Fibroblast of skin of right quadriceps (primary cell): ENCODE measurements at places on chromosomes 3 and 15.
A peak's percentile ranks its signal among the peaks of the same experiment; 100 is the strongest.

DNA sequence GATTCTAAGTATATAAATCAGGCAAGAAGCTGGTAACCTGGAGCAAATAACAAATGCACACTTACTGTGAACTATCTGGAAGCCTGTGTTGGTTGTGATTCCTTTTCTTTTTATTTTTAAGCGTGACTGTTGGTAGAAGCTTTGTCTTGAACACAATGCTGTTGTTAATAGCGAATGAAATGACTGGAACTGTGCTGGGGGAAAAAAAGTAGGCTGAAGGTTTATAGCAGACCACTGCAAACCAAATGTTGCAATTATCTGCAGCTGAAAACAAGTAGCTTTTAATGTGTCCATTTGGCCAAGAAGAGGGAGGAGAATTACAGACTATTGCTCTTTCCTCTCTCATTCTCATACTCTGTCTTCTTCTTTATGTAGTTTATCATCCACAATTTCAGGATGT, 184.5 kb upstream of the DNAJC19 start:
- DNase-seq, result no peak

DNA sequence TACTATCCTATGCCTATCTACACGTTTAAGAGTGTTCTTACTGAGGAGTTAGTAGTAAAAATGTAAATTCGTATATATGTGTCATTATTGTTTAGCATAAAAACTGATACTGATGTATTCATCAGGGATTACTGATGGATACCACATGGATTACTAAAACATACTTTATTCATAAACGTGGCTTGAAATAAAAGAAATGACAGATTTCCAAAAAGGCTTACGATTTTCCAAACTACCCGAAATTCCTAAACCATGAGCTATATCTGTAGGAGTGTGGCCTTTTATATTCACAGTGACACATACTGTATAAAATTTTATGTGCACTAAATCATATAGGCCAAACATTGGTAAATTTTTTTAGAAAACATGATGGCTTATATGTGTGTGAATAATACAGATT, 6.9 kb downstream of the TSC22D2 start:
- peak; percentile 92 for DNase-seq

GRCh38 chr15:55742498-55742926, 440 bp downstream of the PRTG start:
- no peak for DNase-seq

- DNase-seq, result no peak
Measured at GRCh38 chr3:7238565-7239295, 377.8 kb downstream of the GRM7 start.

DNA sequence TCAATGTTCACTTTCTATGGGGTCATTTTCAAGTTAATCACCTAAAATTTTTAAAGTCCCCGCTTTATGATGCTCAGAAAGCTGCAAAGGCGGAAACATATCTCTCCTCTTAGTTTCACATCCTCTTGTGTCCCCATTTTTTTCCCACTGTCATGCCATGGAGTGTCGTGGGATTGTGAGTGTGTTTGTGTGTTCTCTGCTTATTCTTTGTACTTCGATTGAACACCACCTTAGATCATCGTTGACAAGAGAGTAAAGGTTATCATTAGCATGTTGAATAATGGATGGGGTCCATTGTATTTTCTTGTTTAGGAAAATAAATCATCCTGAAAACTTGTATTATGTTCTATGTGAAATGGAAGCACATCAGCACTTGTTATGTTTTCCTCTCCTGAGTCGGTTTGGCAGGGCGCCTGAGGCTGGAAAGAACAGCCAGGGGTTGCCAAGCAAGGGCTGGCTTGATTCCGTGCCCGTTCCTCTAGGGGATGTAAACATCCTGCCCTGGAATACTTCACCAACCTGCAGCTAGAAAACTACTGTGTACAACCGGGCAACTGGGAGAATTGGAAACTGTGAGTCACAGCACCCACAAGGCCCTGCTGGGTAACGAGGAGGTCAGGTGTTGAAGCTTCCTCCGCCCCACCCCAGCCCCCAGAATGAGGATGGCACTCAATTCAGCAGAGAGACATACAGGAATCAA, 67.2 kb downstream of the EIF4E3 start:
- DNase-seq, result no peak

DNA sequence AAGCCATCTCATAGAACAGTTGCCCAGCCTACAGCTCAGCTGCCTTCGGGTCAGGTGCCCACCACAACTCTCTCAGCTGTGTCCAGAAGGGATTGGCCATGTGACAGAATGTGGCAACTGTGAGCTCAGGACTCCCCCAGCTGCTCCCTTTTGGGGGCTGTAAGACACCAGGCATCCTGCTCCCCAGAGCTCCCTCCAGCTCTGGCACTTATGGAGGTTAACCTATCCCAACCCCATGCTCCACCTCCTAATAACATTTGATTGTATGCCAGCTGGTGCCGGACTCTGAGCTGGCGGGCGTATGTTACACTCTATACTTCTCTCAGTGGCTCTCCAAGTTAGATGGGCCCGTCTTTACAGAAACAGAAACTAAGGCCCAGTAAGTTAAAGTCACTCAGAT, 222.8 kb downstream of the FAM43A start:
- DNase-seq, result no peak

GRCh38 chr3:23808525-23808924, 2.8 kb downstream of the UBE2E1 start:
- DNase-seq, result no peak

DNA sequence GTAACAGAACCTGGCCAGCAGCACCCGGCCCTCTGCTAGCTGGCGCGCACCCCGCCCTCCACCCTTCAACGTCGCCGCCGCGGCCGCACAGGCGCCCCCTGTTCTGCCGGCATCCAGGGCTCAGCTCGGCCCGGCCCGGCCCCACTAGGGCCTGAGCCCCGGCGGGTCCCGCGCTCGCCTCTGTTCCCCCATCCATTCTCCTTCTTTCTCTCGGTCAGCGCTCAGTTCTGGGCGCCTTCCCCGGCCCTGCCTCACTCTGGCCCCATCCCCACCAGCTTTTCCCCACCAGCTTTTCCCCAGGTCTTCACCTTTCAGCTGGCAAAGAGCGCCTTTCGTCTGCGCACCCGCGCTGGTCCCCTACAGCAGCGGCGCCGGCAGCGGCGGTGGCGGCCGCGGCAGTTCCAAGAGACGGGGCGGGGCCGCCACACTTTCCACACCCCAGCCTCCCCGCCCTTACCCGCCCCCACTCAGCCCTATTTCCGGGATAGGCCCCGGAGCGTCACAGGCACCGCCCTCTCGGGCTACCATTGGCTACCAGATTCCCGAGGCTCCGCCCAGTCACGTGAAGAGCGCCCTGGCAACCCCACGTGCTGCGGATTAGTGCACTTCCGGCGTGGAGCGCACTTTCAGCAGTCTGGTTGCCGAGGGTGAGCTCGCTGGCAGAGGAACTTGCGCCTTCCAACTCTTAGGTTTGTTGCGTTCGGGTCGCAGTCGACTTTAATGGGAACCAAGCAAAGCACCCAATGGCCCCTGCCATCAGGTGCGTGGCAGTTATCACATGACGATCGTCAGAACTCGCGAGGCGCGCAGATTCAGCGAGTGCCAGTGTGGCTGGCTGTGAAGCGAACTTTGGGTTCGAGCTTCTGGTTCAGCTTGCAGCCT, at the start of gene EIF5A2:
EIF5A2 (minus strand) TSS at position 403 of the 882 bp plus-strand sequence. CDS start 831 bp downstream, outside the sequence.
- DNase-seq, result peak; percentile 97

GRCh38 chr3:97895216-97895615, 73.4 kb downstream of the CRYBG3 start:
- no peak for DNase-seq

GRCh38 chr15:29204369-29204755, 65.3 kb downstream of the NSMCE3 start:
- DNase-seq, result no peak

DNA sequence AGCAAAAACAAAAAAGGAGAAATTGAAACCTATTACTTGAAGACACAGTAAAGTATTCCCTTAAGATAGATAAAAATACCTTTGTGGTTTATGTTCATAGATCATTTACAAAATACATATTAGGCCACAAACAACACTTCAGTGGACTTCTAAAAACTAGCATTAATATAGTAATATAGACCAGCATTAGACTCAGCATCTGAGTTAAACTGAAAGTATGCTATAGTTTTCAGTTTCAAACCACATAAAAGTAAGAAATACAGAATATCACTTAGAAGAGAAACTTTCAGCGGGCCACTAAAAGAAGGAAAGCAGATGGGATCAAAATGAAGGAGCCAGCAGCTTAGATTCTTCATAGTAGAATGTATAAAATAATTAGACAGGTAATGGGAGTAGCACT, 86.6 kb downstream of the MSL2 start:
- DNase-seq, result no peak

DNA sequence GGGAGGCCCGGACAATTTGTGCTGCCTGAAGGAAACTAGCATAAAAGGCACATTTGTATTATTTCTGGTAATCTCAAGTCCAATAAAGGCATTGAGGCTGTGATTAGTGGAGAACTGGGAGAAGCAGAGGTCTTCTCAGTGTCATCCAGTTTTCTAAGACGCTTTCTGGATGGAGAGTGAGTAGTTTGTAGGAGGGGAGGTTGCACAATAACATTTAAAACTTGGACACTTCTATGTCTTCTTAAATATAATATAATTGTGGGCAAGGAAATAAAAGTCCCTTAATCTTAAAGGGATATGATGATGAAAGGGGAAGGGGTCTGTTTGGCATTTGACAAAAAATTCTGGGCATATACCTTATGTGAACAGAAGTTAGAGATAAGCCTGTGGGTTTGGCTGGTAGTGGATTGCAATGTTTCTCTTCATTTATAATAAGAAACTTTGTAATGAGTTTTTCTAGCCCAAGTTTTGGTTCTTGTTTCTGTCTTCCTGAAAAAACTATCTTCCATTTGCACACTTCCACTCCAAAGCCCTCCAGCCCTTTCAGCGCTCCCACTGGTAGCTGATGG, 291.6 kb upstream of the TGFBR2 start:
- DNase-seq, result no peak

- no peak for DNase-seq
Measured at GRCh38 chr3:197454014-197454413, 101.8 kb downstream of the BDH1 start.

GRCh38 chr3:129398803-129399144, 29.7 kb downstream of the EFCAB12 start:
- no peak for DNase-seq

GRCh38 chr3:19907523-19907922, 26.5 kb downstream of the EFHB start:
- no peak for DNase-seq

- no peak for DNase-seq
Measured at GRCh38 chr15:74802862-74803447, 9.7 kb upstream of the LMAN1L start.

GRCh38 chr3:16121391-16121790, 53.1 kb upstream of the GALNT15 start:
- no peak for DNase-seq

DNA sequence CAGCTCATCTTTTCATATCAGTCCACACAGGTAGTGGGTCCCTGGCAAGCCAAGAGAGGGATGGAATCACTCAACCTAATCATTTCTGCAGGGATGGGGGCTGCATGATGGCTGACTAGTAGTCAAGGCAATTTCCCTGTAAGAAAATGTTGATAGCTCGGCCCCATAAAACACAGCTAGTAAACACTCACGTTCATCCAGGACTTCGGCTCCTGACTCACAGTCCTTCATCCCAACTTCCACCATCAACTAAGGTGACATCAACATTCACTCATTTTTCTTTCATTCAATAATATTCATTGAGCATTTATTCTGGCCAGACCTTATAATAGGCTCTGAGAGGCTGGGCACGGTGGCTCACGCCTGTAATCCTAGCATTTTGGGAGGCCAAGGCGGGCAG, 4.4 kb upstream of the ACAP2 start:
- no peak for DNase-seq

GRCh38 chr3:98010194-98010882, 24.8 kb downstream of the GABRR3 start:
- no peak for DNase-seq

- no peak for DNase-seq
Measured at GRCh38 chr3:52403271-52403841, 41.5 kb downstream of the SEMA3G start.

DNA sequence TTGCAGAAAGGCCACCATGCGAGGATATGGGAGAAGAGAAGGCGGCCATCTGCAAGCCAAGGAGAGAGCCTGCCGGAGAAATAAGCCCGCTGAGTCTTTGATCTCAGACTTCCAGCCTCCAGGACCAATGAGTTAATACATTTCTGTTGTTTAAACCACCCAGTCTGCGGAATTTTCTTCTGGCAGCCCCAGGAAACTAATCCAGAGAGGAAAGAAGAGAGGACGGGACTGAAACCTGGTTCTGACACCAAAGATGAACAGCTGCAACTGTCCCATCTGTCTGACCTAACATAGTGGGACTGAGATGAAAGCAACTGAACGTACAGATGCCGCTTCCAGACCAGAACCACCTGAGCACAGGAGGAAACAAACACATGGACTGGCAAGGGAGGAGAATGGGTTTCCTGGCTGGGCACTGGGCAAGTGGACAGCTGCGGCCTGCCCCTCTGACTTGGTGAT, 32.3 kb downstream of the VGLL4 start:
- DNase-seq, result peak; percentile 28

- peak; percentile 75 for DNase-seq
Measured at GRCh38 chr3:171379281-171379680, 80.9 kb downstream of the TNIK start.

DNA sequence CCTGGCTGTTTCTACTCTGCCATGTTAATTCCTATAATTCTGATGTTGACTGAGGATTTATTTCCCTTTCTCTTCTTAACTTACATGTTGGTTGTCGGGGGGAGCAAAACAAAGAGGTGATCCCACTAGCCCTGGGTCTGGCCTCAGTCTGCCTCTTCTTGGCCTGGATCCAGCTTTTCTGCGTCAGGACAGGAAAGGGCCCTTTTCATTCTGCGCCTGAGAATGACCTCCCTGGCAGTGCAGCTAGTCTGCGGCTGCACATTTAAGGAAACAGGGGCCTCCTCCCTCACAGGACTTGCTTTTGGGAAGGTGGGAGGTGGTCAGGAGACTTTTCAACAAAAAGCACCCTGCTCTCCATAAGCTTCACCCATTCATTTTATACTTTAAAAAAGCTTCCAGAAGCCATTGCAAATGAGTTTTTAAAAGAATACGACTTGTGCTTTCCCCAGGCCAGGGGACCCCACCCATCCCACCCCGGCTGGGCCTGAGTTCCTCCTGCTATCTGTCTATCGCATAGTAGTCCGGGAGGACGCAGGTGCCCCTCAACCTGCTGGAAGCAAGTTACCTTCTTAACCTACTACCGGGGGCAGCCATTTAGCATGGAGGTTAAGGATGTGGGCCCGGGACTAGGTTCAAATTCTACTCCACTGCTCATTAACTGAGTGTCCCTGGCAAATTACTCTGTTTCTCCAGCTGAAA, 21.3 kb upstream of the EHD4 start:
- DNase-seq, result no peak

GRCh38 chr3:194468086-194468485, 18.7 kb downstream of the ATP13A3 start:
- DNase-seq, result no peak

DNA sequence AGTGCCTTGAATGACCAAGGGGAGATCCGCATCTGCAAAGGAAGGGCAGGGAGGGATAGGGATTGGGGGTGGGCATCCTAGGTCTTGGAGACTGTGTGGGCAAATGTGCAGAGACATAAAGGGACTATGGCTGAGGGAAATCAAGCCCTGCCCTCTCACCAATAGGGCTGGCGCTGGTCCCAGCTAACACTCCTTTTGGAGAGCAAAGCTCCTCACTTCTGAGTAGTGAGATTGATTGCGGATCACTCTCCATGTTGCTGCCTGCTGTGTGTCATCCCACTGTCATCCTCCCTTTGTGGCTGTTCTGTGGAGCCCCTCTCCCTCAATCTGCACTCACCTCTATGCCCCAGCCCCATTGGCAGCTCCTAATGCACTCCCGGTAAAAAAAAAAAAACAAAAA, 2.2 kb upstream of the CELSR3 start:
- no peak for DNase-seq
